ENCODE measurements at places on chromosomes 5 and 9.

GRCh38 chr9:28502741-28503140 lies 929.5 kb upstream of the C9orf72 start:
- DNase-seq: no peak

DNA sequence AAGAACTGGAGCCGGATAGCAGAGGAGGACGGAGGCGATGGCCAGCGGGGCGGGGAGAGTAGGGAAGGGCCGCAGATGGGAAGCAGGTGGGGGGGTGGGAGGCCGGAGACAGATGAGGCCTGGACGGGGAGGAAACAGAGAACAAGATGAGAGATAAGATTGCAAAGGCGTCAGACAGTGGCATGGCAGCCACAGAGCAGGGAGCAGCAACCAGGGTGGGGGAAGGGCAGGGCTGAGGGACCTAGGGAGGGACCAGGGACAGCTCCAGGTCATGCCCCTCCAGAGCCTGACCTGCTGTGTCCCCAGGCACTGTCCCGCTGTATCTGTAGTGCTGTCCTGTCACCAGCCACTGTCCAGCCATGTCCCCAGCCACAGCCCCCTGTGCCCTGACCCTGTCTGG lies 49.6 kb upstream of the LMX1B start:
- DNase-seq: peak; percentile 77

DNA sequence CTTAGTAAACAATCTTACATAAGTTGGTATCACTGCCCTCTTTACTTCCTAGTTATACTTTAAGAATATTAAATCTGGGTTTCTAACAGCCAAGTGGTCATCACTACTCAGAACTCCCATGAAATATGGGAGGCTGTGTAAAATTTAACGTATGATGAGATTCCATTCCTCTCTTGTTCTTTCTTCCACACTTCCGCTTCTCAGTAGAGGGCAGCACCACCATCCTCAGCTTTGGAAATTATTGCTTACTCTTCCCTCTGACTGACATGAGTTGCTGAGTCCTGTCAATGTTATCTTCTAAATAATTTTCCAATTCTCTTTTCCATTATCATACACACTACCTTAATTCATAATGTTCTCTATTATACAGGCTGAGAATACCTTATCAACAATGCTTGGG lies 194.0 kb downstream of the RFX3 start:
- DNase-seq: no peak

DNA sequence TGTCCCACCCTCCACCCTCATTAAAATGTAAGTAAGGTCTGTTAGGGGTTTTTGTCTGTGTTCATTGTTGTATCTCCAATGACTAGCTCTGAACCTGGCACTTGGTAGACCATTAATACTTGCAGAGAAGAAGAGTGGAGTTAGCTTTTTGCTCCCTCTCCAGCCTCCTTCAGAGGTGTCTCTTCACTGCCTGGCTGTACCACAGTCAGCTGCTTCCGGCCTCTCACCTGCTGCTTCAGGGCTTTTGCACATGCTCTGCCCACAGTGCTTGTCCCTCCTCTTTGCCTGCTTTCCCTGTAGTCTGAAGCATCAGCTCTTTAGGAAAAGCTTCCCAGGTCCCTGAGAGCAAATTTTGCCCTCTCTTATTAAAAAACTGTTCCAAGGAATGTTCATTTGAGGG lies 83.6 kb downstream of the SNX24 start:
- no peak for DNase-seq

DNA sequence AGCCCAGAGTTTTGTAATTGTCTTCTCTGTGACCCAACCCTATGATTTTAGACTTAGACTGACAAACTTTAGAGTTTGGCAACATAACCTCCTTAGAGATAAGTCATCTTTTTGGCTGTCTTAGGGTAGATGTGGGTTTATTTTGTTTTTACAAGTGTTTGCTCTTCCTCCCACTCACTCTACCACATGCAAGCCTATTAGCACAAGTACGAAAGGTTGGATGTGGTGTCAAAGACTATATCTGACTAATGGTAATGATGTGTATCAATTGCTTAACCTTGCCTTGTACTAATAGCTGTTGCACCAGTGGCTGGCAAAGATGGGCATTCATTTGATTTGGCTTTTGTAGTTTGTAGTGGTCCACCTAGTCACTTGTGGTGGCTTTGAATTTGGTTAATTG lies 46.5 kb downstream of the SLC25A46 start:
- DNase-seq: no peak

DNA sequence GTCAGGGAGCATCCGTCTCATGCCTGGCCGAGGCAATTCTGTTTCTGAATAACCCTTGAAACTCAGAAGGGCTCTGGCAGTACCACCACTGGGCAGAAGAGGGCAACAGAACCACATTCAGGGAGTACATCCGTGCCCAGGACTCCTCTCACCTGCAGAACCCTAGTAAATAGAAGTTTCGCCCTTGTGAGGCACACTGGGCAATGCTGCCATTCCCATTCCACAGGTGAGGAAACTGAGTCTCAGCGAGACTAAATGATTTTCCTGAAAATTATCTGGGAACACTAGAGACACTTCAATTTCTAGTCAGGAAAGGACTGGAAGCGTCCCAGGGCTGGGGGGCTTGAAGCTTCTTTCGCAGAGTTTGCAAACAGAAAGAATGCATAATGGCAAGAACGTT lies 74.7 kb downstream of the FGF1 start:
- peak; percentile 89 for DNase-seq

DNA sequence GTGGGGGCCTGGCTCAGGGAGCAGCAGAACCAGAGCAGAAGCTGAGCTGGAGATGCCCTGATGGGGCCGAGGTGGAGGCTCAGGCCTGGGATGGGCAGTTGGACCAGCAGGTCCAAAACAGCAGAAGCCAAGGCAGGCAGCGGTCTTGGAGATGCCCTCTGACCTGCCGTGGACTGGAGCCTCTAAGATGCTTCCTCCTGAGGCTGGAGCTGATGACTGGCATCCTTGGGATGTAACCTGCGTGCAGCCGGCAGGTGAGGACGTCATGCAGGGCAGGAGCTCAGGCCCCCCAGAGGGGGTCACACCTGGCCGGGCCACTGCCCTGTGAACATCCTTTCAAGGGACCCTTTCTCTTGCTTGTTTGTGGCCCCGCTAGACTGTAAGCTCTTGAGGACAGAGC lies 162.0 kb downstream of the RGS3 start:
- peak; percentile 48 for DNase-seq

DNA sequence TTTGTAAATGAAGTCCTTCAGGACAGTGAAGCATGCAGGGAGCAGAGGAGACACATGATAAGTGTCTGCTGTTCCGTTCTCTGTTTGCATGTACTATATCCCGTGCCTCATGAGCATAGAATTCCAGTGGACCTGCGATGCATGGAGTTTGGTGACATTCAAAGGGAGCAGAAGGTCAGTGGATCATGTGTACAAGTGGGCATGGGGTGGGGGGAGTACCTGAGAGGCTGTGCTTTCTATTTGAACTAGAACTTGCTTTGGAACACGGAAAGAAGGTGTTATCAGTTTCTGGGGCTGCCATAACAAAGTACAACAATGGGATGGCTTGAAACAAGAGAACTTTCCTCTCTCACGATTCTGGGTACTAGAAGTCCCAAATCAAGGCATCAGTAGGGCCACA lies 5.1 kb upstream of the CCNJL start:
- no peak for DNase-seq

- no peak for DNase-seq
These were observed 7.5 kb downstream of the PFDN1 start for GRCh38 chr5:140295414-140295813.

DNA sequence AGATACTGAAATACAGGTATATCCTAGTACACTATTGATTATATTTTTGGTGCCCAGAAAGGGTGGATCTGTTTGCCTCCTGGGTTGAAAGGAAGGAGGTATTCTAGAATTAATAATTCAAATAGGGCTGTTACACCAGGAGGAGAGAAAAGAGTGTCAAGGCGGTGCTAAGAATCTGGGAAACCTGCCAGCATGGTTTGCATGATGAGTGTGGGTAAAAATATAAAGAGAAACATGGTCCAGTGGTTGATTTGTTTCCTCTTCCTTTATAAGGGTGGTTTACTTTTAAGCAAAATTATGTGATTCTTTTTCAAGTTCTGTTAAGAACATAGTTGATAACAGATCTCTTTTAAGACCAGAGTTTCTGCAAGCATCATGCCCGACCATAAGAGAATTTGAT lies 69.4 kb upstream of the NFIB start:
- DNase-seq: no peak

DNA sequence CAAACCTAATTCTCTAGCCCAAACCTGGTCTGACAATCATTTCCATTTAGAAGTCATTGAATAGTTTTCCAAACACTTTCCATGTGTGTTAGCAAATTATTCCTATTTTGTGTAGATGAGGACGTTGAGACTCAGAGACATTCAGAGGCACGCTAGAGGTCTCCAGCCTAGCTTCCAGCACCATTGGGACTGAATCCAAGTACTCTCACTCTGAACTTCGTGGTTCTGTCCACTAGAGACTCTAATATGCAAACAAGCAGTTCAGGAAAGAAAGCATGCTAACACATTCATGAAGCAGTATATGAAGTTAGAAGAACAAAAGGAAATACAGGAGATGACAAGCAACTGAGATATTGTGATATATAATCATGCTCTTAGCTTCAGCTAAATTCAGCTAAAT lies 354.8 kb downstream of the NTRK2 start:
- no peak for DNase-seq

- no peak for DNase-seq
These were observed 67.7 kb upstream of the ATG10 start for GRCh38 chr5:81904166-81904565.

- no peak for DNase-seq
These were observed 118.5 kb downstream of the NRG2 start for GRCh38 chr5:139924294-139925215.

DNA sequence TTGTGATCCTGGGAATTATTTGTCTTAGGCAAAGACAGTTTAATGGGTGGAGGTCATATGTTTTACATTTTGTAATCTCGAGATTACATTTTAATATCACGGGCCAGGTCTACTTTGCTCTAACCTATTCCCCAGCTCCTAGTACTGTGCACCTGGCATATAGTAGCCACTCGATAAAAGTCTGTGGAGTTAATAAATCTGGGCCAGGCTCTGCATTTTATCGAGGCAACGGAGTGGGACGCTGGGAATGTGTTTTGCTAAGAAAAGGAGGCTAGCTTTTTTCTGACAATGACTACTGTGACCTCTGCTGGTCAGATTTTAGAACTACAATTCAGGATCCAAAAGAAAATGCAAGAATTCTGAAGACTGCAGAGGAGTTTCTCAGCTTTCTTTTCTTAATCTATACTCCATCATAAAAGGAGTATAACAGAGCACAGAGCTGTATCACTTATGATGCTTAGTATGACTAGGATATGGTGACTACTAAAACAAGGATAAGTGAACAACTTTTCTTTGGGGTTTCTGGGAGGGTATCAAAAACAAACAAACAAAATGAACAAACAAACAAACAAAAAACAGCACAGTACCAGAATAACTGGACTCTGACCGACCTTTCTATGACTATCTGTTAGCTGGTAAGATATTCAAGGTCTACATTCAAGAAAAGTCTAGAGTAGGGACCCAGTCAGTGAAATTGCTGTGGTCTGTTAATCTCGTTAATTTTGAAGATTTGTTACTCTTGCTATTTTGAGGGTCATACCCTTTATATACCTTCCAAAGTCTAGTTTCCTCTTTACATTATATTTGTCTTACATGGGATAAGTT lies 46.1 kb upstream of the CER1 start:
- no peak for DNase-seq

GRCh38 chr9:37641331-37641730 lies 9.4 kb upstream of the FRMPD1 start:
- DNase-seq: no peak

DNA sequence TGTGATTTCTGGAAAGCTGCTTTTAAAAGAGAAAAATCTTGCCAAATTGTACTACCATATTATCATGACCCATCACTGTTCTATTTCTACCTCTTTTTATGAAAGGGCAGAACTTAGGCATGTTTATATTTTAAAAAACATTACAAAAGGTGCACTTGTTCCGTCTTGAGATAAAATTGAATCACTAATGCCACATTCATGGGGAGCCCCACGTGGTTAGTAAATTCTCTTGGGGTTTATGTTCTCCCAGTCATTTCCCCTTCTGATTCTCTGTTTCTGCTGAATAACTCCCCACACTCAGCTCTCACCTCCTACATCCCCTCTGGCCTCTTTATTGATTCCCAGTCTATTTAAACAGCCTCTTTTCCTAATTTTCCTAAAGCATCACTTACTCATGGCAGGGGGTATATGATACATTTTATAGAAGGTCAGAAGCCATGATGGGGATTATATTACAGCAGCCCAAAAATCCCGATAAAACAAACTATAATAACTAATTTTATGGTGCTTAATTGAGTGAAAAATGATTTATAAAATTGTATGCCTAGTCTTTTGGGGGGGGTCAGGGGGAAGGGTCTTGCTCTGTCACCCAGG lies 19.7 kb upstream of the VLDLR start:
- DNase-seq: no peak

GRCh38 chr5:66406761-66407336 lies 189.3 kb upstream of the MAST4 start:
- no peak for DNase-seq

- DNase-seq: peak; percentile 61
These were observed 364.9 kb downstream of the ARRDC3 start for GRCh38 chr5:91018200-91018599.

DNA sequence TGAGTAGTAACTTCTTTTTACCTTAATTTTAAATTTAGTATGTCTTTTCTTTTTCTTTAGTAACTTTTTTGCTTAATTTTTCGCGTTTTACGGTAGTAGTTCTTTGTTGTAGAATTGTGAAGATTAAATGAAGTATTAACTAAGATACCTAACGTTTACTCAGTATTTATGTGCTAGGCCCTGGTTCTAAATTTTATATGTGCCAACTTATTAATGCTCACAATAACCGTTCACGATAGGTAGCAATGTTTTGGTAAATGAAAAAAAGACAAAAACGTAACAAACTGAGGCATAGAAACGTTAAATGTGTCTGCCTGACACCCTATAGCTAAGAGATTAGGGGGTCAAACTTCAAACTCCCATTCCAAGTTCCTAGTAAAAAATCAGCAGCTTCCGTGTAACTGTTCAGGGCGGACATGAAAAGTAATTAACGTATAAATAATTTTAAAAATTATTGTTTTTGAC lies 1.2 kb downstream of the MRPS30 start:
- no peak for DNase-seq

DNA sequence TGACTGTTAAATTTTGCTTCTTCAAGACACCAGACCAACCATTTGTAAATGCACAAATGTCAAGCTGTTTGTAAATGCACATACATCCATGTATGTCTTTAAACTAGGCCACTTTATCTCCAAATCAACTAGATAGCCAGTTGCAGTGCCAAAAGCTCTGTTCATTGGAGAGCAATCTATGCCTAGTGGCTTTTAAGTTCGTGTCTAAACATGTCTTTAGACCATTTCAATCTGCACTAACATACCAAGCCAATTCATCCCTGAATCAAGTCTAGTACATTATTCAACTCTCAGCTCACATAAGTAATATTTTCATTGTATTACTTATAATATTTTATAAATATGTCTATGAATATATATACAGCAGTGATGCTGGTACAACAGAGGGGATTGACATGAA lies 985.9 kb downstream of the CDH18 start:
- no peak for DNase-seq

Data from islet precursor cell (in vitro differentiated cells).